KBM-7 (cell line): ENCODE measurements at places on chromosomes 6 and 20.

DNA sequence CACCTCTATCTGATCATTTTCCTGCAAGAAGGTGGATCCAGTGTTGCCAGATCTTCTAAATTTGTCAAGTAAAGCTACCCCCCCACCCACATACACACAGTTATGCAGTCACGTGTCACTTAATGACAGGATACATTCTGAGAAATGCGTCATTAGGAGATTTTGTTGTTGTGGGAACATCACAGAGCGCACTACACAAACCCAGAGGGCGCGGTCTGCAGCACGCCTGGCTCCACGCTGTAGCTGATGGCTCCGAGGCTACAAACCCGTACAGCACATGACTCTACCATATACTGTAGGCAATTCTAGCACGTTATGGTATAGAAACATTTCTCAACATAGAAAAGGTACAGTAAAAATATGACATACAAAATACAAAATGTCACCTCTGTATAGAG is 126.9 kb downstream of the SYCP2 start:
- no peak for DNase-seq

GRCh38 chr6:125094563-125094962 is 59.0 kb upstream of the TPD52L1 start:
- DNase-seq: no peak

GRCh38 chr20:22583773-22584521 is 425 bp downstream of the FOXA2 start:
- DNase-seq: no peak

GRCh38 chr20:2153326-2153725 is 51.7 kb downstream of the STK35 start:
- DNase-seq: no peak

- DNase-seq: no peak
Measured at GRCh38 chr6:16949716-16950115, 152.1 kb upstream of the STMND1 start.

- DNase-seq: no peak
Measured at GRCh38 chr6:131009790-131010189, 53.3 kb downstream of the EPB41L2 start.

- DNase-seq: no peak
Measured at GRCh38 chr20:23684261-23684660, 4.6 kb downstream of the CST4 start.
